ENCODE measurements at places on chromosomes 13 and 19.

- DNase-seq = no peak
Observed at GRCh38 chr13:113981611-113982295, 7.9 kb upstream of the C13orf46 start.

DNA sequence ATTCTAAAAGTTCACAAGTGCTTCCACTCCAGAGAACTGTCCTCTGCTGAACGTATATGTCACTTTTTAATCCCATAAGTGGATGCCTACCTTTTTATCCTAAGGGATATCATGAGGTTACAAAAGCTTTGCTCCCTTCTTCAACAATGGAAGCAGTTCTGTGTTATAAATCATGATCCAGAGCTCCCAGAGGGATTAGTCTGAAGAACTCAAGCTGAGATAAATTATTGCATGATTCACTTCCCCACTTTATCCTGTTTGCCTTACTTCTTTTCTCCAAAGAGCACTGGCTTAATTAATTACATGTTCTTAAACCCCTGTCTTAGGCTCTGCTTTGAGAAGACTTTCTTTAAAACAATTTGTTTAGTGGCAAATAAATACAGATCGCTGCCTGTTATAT is 246.7 kb downstream of the PCDH17 start:
- no peak for DNase-seq

- no peak for DNase-seq
Observed at GRCh38 chr19:42409477-42409876, 17.7 kb downstream of the LIPE start.

DNA sequence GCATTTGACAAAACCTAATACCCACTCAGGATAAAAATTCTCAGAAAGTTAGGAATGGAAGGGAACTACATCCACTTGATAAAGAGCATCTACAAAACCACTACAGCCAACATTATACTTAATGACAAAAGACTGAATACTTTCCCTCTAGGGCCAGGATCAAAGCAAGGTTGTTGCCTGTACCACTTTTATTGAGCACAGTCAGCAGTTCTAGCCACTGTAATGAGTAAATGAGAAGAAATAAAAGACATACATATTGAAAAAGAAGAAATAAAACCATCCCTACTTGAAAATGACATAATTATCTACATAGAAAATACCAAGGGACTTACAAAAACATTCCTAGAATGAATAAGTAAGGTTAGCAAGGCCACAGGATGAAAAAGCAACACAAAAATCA is 194.8 kb upstream of the ZNF507 start:
- DNase-seq = no peak

DNA sequence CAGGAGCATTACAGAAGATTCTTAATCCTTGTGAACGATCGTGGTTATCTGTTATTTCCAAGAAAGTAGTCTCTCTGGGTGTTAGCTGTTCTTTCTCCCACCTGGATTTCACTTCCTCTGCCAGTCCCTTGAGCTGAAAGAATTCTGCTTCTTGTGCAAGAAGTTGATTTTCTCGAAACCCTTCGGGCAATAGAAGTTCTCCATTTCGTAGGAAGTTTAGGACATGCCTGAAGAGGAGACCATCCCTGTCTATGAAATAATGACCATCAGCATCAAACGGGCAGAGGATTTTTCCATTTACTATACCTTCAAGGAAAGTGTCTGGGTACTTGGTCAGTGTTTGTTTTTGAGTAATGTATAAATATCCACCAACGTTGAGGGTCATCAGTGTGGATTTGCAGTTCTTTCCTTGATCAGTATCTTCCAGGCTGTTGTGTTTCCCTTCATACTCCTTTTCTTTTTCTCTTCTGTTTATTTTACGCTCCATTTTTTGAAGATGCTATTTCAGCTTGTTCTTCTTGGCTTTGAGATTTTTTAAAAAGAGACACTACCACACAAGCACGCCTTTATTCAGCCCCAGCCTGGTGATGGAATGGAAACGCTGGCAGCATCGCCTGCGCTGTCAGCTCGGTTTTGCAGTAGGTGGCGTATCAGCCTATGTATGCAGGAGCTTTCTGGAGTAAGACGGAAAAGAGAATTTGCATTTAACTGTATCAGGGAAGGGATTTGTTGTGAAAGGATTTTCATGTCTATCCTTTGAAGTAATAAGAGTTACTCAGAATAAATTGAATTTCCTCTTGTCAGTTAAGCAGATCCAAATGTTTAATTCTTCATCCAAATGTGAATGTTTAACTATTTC is 6.5 kb downstream of the KCTD4 start:
- no peak for DNase-seq

DNA sequence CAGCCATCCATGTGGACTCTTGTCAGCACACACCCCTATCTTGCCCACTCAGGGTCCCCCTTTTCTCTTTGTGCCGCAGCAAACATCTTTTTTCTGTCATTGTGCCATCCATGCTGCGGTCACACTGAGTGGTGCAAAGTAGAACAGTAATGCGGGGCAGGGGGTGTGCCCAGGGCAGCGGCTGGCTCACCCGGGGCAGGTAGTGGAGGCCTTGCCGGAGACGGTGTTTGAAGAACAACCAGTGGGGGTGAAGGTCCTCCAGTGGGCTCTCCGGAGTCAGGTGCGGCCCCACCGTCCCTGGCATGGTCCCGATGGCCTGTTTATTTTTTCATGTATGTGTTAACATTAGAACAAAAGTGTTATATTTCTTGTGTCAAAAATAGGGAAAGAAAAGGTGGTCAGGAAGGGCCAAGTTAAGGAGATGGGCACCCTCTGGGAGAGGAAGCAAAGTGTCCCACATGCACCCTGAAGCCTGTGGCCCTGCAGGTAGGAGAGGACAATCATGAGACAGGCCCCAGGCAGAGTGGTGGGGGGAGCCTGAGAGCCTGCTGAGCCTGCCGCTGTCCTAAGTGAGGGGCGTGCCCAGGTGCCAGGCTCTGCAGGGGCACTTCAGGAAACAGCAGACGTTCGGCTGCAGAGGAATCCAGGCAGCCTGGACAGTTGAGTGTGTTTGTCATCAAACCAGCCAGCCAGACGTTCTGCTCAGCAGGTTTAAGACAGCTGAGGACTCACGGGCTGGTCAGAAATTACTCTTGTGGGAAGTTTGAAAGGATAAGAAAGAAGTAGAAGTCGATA is 12.3 kb downstream of the TSSK6 start:
- DNase-seq = no peak

DNA sequence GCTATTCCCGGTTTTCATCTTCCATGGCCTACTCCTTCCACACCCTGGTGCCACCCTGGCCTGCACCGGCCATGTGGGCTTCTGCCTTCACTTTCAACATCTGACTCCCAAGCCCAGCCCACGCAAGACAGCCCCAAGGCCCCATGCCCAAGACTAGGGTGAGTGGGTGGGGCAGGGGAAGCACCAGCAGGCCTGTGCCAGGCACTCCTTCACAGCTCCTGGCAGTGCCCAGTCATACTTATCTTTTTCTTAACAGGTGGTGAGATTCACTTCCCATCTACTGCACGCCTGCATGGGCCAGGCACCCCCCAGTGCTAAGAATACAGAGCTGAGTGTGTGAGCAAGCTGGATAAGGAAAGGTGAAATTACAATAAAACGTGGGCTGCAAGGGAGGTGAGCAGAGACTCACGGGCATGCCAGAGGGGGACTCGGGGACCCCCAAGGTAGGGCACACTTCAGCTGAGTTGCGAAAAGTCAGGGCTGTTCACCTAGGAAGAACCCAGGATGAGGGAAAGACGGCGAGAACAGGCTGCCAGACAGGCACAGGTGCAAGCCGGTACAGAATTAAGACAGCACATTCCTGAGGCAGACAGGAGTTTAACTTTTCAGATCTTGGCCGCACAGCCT is 55.7 kb downstream of the COL4A1 start:
- DNase-seq = no peak

DNA sequence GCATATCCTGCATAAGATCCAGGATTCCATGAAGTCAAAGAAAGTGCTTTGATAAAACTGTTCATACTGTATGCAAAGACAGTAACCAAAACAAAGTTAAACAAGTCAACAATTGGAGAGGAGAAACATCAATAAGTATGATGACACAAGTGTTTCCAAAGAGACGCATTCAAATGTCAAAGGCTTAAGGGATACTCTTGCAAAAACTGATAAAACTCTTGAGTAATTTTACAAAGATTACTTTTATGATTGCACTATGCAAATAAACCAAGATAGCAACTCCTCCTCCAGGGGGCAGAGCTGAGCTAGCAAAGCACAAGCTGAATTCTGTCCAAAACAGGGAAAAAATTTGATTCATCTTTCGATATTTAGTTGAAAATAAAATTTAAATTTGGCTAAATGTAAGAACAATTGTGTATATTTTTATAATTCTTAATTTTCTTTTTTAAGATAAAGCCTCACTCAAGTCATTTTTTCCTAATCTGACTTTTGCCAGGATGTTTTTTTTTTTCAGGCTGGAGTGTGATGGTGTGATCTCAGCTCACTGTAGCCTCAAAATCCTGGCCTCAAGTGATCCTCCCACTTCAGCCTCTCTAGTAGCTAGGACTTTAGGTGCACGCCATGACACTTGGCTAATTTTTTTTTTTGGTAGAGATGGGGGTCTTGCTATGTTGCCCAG is 84.0 kb downstream of the MZT1 start:
- peak; percentile 2 for DNase-seq

DNA sequence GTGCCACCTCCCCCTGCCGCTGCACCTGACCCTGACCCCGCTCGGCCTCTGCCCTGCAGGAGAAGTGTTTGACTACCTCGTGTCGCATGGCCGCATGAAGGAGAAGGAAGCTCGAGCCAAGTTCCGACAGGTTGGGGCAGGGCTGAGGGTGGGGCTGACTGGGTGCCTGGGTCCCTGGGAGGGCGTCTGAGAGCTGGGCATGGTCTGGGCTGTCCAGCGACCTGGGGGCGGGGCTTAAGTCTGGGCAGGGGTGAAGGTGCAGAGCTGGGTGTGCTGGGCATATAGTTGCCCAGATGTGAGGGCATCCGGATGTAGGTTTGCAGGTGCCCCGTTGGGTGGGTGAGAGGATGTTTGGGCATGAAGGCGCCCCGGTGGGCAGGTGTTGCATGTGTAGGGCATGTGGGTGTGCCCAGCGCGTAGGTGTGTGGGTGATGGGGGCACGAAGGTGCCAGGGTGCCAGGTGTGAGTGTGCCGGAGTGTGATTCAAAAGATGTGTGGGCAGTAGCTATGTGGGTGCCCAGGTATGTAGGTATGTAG is 13.8 kb downstream of the MARK4 start:
- no peak for DNase-seq

- DNase-seq = no peak
Observed at GRCh38 chr13:35824395-35824794, 306.8 kb downstream of the DCLK1 start.
